ENCODE measurements at places on chromosomes 3 and 15.

DNA sequence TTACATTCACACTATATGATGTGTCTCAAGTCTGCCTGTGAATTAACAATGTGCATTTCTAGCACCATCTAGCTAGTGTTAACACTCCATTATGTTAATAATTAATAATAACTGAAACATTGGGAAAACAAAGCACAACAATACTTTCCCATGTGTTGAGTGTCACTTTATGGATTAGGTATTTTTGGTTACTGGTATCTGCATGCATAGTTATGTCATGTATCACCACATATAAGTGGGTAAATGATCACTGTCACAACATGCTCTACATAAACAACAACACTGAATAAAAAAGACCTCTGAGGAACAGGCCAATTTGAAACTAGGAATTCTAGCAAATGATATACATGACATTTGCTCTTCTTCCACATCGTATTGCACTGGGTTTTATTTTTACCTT is 74.7 kb downstream of the MLH1 start:
- DNase-seq: no peak

DNA sequence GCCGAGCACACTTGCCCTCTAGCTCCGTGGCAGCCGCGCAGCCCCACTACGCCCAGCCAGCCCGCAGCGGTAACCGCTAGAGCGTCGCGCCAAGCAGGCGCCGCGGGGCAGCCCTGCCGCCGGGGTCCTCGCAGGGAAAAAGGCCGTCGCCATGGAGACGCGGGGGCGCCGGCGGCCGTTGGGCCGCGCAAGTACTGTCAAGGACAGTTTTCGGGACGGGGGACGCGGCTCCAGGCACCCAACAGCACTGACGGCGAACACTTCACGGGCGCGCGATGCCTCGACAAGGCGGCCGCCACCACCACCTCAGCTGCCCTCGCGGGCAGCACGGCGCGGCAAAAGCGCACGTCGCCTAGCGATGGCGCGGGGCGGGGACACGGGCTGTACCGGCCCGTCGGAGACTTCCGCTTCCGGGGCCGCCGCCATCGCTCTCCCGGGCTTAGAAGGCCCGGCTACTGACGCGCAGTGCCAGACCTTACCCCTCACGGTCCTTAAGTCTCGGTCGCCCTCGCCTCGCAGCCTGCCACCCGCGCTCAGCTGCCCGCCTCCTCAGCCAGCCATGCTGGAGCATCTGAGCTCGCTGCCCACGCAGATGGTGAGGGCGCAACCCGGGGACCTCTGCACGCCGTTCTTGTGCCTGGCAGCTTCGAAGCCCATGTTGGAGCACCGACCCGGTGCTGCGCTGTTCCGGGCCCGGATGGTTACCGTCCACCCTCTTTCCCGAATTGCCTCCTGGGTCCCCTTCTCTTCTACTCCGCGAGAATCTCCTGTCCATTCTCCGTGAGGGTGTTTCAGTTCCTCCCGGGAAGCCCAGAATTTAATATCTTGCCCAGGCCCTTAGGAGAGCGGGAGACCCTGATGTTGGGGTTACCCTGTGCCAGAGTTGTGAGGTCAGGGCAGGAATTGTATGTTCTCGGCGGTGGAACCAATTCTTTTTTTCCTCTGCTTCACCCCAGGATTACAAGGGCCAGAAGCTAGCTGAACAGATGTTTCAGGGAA is at the start of the genes GLT8D1 and SPCS1:
GLT8D1 (minus strand) TSS at position 104 of the 999 bp plus-strand sequence. CDS start 5,331 bp downstream, outside the sequence.
SPCS1 (plus strand) TSS at position 419 of the 999 bp plus-strand sequence; CDS start at position 560, 141 bp downstream.
- peak; percentile 91 for DNase-seq

DNA sequence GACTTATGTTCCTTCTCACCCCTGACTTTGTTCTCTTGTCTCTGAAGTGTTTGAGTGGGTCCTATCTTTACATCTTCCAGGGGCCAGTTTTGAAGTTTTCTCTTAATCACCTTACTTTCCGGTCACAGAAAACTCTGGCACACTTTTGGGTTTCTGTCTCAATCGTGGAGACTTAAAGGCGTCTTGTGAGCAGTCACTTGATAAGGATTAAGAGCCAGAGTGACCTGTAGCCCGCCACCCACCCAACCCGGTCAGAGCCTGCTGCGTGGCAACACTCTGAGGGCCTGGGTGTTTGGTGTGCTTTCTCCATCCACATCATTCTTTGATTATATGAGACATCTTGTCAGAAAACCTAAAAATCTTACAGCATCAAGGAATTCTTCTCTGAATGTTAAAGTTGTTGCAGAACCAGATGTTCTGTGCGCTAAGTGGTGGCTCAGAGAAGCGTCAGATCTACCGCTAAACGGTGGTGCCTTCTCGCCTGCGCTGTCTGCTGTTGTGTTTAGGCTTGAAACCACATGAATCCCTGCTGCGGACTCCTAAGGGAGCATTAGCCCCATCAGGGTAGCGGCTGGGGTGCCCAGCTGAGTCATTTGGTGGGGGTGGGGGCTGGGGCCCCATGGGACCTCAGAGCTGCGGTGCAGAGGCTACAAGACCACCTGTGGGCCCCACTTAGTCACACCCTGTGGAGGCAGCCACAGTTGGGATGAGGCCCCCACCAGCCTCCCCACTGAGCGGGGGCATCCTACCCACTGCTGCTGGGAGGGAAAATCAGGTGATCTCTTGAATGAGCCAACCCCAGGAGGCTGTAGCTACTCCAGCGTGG is 158.7 kb upstream of the BHLHE40 start:
- no peak for DNase-seq

DNA sequence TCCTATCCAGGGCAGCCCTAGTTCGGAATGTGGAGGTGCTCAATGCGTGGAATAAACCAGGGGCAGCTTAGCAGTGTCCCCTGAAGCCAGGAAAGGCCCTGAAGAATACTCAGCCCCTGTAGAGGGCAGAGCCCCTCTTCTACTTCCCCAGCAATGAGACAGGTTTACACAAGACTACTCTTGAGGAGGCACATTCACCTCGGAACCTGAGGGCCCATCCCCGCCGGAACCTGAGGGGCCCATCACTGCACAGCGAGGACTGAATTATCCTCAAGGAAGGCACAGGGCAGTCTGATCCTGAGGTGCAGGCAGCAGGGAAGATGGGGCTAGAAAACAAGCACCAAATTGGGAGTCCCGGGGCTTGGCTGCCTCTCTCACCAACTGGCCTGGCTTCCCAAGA is 22.2 kb downstream of the CCDC13 start:
- DNase-seq: no peak

- DNase-seq: no peak
These were observed 60.0 kb downstream of the AKAP13 start for GRCh38 chr15:85440451-85440850.

DNA sequence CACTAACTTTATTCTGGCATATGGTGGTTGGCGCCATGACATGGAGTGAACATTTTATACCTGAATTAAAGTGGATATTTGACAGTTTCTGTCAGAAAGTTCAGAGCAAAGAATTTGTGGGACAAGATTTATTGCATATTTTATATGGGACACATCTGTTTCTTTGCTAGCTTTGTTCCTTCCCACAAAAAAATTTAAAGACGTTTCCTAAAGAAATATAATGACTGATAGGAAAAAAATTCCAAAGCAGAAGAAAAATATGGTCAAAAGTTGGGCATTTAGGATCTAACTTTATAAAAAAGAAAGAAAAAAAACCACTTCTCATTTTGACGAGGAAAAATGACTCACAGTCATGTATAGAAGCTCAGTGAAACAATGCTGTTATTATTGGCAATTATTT is 101.6 kb downstream of the GREM1 start:
- no peak for DNase-seq

DNA sequence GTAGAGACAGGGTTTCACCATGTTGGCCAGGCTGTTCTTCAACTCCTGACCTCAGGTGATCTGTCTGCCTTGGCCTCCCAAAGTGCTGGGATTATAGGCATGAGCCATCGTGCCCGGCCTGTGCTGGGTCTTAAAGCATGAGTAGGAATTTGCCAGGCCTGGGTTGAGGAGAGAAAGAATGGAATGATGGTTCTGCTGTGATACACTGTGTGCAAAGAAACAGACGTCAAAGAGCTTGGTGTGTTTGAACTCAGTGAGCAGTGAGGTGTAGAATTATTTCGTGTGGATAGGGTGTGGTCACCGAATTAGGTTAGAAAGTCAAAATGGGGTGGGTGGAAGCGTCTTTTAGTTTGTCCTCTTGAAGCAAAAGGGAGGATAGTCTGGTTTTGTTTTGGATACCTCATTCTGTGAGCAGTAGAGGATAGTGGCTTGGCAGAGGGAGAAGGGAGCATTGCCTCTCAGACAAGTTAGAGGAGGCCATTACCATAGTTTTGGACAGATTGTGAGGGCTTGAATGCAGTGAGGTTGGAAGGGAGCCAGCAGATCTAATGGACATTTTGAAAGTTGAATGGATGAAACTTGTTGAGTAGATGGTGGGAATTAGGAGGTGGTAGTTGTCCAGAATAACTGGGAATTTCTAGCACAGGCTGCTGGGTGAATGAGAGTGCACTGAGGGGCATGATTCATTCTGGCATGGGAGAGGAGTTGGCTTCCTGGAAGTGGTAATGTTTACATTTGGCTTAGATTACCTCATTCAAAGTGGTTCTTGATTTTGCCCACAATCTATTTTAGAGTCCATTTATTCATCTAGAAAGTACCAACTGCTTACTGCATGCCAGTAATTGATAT is 27.2 kb downstream of the AKAP13 start:
- no peak for DNase-seq

GRCh38 chr15:56383010-56383409 is 17.8 kb downstream of the TEX9 start:
- DNase-seq: no peak

DNA sequence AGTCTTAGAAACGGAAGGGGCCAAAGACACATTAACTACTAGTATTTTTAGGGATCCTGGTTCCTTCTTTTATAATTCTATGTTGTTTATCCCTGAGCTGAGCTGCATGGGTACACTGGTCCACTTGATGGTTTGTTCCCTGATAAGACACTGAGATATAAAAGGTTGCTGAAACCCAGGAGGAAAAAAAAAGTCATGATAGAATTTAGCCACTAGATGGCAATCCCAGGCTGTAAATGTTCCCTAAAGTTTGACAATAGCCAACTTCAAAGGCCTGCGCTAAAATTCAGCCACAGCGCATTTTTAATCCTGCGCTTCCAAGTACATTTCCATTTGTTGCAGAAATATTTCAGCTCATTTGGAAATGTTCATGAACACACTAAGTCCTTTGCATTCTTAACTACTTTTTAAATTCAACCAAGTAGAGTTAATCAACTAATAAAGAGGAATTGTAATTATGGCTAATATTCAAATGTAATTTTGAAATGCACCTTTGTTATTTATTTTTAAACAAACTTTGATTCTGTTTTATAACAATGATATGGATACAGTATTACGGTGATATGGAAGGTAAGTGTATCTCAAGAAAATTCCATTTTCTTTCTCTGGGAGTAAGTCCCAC is 249.3 kb upstream of the FEZF2 start:
- DNase-seq: peak; percentile 28

DNA sequence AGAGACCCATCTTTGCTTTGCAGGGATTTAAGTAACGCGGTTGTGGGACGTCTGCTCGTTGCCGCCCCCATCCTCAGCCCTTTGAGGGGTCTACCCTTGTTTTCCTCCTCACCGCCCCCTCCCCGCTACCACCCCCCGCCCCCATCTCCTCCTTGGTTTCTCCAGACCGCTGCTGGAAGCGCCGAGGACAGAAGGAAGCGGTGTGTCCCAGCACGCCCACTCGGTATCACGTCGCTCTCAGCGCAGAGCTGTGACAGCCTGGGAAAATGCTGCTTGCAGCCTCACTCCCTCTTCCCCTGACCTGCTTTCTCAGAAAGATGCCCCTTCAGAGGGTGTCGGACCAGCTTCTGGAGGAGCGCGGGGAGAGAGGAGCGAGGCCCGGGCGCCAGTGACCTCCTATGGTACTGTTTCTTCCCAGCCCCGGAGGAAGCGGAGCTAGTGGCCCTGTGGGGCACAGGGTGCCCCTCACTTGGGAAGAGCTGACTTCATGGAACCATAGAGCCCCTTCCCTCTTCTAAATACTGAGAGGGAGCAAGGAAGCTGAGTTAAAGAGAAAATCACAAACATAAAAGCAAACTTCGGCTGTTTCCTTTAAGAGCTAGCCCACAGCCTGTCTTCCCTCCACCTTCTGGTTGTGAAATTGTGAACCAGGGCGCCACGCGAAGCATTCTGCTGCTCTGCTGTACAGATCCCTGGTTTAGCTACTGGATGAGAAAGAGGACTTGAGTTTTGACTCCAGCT is 698 bp downstream of the IL1RAP start:
- peak; percentile 46 for DNase-seq

- DNase-seq: no peak
These were observed 379.0 kb upstream of the SGO1 start for GRCh38 chr3:20564966-20565365.

GRCh38 chr3:14884665-14885064 is 62.7 kb upstream of the NR2C2 start:
- no peak for DNase-seq

GRCh38 chr3:4030624-4031023 is 231.4 kb downstream of the LRRN1 start:
- DNase-seq: no peak

GRCh38 chr3:155853214-155854140 is 750 bp downstream of the SLC33A1 start:
- no peak for DNase-seq

DNA sequence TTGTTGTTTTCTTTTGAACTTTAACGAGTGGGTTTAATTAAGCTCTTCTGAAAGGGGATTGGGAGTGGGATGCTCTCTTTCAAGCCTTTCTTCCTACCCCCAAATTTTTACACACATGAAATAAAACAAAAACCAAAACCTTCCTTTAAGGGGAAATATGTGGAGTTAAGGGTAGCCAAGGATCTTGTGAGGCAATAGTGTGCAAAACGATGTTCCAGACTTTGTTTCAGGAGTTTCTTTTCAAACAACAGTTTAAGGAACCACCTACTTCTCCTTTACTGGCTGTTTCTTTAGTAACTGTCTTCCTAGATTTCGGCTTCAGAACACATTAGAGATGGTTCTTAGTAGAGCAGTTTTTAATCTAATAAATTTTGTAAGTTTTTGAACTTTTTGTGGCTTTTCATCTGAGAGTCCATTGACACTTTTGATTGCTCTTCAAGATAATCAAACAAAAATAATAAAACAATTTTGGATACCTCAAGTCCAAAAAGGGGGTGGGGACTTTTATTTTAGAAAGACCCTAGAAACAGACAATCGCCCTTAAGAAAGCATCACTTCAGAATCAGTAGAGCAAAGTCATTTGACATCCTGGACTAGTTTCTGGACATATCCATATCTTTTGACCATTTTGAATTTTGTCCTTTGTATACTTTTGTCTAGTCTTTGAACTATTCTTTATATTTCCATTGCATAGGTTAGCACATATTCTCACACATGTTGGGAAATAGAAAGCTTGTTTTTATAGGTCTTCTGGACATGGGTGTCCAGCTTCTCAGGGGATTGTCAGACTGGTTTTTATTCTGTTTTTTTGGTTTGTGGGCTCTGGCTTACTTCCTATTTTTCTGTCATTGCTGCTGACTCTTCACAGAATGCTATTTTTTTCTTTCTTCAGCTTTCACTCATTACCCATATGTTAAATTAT is 6.0 kb downstream of the DIPK2A start:
- no peak for DNase-seq

GRCh38 chr15:39192351-39192750 is 388.5 kb upstream of the THBS1 start:
- DNase-seq: no peak

DNA sequence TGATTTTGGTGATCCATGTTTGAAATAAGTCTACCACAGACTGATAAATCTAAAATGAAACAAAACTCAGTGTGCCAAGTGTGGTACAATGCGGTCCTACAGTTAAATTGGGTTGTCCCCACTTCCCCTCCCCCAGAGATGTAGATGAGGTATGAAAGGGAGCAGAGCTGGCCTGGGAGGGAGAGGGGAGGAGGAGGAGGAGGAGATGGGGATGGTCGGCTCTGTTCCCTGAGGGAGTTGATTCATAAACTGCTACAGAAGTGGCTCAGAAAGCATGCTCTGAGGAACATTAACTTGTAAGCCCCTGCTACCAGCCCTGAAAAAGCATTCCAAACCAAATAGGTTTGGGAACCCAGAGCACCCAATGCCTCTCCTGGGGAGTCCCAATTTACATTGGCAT is 28.0 kb upstream of the CHRNB4 start:
- no peak for DNase-seq

All from posterior cingulate gyrus (tissue), 11 donors.